ENCODE measurements at places on chromosomes 12 and 14.
A peak's percentile ranks its signal among the peaks of the same experiment; 100 is the strongest.

GRCh38 chr14:102694530-102695166 lies 82.6 kb upstream of the TRAF3 start:
- ATAC-seq = peak; percentile 73

- no peak for ATAC-seq
Observed at GRCh38 chr12:124538194-124539082, 29.0 kb downstream of the NCOR2 start.

DNA sequence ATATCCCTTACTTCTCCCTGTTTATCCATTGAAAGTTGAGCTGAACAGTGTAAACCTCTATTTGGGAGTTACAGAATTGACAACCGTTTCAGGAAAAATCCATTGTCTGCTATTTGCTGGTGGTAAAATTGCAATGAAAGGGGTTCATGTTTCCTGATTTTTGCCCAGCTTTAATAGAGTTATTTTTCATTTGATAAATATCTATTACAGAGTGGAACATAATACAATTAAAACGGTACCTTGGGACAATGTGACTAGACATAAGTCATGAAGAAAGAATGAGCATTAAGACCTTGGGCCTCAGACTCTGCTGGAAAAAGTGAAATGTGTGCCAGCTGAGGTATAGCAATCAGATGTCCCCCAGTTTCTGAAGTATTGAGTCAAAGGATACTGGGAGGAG lies 13.1 kb downstream of the PTPRR start:
- ATAC-seq = no peak

DNA sequence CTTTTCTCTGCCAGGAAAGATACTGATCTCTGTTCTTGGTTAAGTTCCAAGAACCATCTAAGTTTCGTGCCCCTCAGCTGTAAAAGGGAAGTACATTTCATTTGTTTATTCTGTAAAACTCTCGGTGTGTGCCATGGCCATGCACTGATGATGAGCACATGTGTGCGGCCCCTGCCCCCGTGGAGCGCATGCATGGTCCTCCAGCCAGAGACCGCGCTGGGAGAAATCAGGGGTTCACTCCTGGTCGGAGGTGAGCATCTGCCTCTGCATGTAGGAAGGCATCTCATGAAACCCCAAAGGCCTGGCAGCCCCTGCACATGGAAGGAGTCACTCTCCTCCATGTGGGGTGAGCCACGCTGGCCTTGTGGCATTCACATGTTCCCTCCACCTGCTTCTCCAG lies 102.5 kb upstream of the RTL1 start:
- no peak for ATAC-seq

Measured in activated CD4-positive, CD25-positive, alpha-beta regulatory T cell treated with anti-CD3 and anti-CD28 coated beads, Interleukin-2, amount 50 U/mL, for 24 hours (primary cell).